ENCODE measurements at places on chromosomes 3 and 15. TPM values are rescaled to one million over a fixed set of nuclear protein-coding genes. Genes with fewer than 3 reads are reported as not detected.

RTP4 gene
- total RNA-seq = not detected

GRCh38 chr3:25044762-25045710 is 383.0 kb upstream of the RARB start:
- no peak for DNase-seq
- no peaks in the 10 kb centered on the region for H3K27me3 ChIP-seq
- no peak overlapping the region for H3K27ac ChIP-seq
- H3K4me3 ChIP-seq = no peak overlapping the region
- peaks cover 7% of the 10 kb centered on the region for H3K4me1 ChIP-seq

DNA sequence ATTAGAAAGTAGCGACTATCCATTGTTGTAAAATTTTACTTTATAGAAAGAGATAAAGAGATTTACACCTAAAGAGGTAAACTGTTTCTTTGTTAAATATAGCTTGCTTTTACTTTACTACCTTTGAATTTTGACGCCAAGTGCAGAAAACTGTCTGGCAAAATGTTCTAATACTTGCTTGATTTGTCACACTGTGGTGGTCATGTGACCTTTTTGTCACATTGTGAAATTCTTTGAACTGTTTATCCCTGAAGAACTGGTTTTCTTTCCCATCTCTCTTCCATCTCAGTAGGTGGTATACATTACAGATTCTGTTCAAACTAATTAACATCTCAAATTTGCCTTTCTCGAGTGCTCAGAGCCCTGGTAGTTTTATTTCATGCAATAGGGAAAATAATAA is 327.4 kb downstream of the NAALADL2 start:
- no peak for DNase-seq
- H3K4me1 ChIP-seq = peaks cover 3% of the 10 kb centered on the region
- peaks cover 2% of the 10 kb centered on the region for H3K36me3 ChIP-seq
- H3K4me3 ChIP-seq = no peak overlapping the region

DNA sequence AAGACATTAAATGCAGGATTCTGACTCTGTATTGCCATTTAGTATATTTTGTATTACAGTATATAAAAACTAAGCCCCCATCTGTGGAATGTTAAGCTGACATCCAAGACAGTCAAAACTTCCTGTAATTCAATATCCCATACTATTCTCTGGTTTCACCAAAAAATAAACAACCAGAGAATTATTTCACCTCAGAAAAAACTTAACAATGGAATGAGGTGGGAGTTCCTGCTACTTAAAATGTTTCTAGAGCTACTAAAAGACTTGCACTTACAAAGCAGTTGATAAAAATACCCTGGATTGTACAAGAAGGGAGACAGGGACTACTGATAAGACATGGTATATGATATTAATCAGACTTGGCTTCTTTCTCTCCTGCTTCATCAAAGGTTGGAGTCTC is 8.3 kb downstream of the ARL13B start:
- no peak overlapping the region for H3K27ac ChIP-seq
- H3K4me3 ChIP-seq = no peak overlapping the region
- no peaks in the 10 kb centered on the region for H3K36me3 ChIP-seq
- no peaks in the 10 kb centered on the region for H3K4me1 ChIP-seq
- no peak for DNase-seq

- no peaks in the 10 kb centered on the region for H3K36me3 ChIP-seq
- H3K4me1 ChIP-seq = peaks cover 54% of the 10 kb centered on the region
- peak overlapping the region; percentile 84 for H3K27ac ChIP-seq
- no peak overlapping the region for H3K4me3 ChIP-seq
These were observed 929.6 kb downstream of the EPHA3 start for GRCh38 chr3:90036939-90037469.

- H3K4me1 ChIP-seq = peaks cover 36% of the 10 kb centered on the region
- peaks cover 22% of the 10 kb centered on the region for H3K36me3 ChIP-seq
- H3K27me3 ChIP-seq = peaks cover 19% of the 10 kb centered on the region
- DNase-seq = peak; percentile 57
- peak overlapping the region; percentile 87 for H3K27ac ChIP-seq
These were observed 1.4 kb downstream of the ST6GAL1 start for GRCh38 chr3:186931532-186932280.

DNA sequence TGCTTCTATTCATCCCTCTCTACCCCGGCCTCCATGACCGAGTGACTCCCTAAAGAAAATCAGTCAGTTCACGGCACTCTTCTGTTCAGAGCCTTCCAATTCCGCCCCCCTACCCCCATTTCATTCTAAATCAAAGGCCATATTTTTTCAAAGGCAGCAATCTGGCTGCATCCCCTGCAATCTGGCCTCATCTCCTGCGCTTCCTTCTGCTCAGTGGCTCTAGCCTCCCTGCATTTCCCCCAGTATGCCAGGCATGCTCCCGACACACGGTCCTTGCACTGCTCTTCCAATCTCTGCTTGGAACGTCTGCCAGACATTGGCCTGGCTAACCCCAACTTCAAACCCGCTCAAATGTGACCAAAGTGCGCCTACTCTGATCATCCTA is 67.7 kb downstream of the EXOG start:
- no peaks in the 10 kb centered on the region for H3K27me3 ChIP-seq
- H3K4me1 ChIP-seq = no peaks in the 10 kb centered on the region
- peaks cover 2% of the 10 kb centered on the region for H3K36me3 ChIP-seq
- no peak overlapping the region for H3K27ac ChIP-seq
- DNase-seq = no peak

- no peaks in the 10 kb centered on the region for H3K27me3 ChIP-seq
- H3K27ac ChIP-seq = no peak overlapping the region
- no peak for DNase-seq
- no peaks in the 10 kb centered on the region for H3K36me3 ChIP-seq
These were observed 71.2 kb downstream of the MAP2K5 start for GRCh38 chr15:67613708-67614107.

- H3K4me3 ChIP-seq = no peak overlapping the region
- peaks cover 21% of the 10 kb centered on the region for H3K4me1 ChIP-seq
- H3K27me3 ChIP-seq = peaks cover 7% of the 10 kb centered on the region
- H3K27ac ChIP-seq = no peak overlapping the region
- H3K36me3 ChIP-seq = no peaks in the 10 kb centered on the region
- DNase-seq = no peak
These were observed 436.7 kb upstream of the CFAP20DC start for GRCh38 chr3:59486520-59486919.

GRCh38 chr3:151236316-151236715 is 33.3 kb upstream of the GPR171 start:
- H3K27me3 ChIP-seq = no peaks in the 10 kb centered on the region
- no peak overlapping the region for H3K4me3 ChIP-seq
- peaks cover 24% of the 10 kb centered on the region for H3K4me1 ChIP-seq
- no peak for DNase-seq
- H3K27ac ChIP-seq = no peak overlapping the region
